ENCODE measurements at places on chromosomes 3 and 15.

DNA sequence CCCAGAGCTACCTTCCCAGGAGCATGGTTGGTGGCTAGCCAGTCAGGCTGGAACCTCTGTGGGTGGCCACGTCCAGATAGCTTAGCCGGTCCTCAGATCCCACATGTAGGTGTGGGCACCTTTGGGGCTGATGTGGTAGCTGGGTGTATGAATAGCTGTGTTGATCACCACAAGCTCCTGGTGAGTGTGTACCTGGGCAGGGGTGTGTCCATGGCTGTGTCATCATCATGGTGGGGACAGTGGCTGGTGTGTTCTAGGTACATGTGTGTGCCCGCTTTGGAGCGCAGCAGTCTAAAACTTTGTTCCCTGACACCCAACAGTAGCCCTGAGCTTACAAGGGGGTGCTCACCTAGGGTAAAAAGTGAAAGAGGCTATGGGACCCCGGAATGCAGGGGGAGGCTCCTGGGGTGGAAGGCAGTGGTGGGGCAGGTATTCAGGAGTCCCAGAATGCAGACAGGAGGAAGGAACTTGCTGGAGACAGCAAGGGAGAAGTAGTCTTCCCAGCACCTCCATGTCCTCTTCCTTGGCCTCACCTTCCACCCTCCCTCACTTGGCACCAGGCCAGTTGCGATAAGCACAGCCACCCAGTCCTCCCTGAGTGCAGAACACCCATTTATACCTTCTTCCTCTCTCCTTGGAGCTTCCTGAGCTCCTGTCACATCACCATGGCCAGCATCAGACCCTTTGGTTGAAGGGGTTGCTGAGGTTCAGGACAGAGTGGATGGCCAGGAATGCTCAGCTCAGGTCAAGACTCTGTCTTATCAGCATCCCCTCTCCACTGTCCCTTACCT is 1.2 kb downstream of the CISH start:
- H3K27ac ChIP-seq, result peak overlapping the region; percentile 91
- peak; percentile 84 for DNase-seq
- peaks cover 35% of the 10 kb centered on the region for H3K36me3 ChIP-seq
- no peaks in the 10 kb centered on the region for H3K27me3 ChIP-seq

- no peak overlapping the region for H3K4me3 ChIP-seq
- H3K36me3 ChIP-seq, result no peaks in the 10 kb centered on the region
- no peaks in the 10 kb centered on the region for H3K4me1 ChIP-seq
- DNase-seq, result no peak
- no peak overlapping the region for H3K27ac ChIP-seq
Observed at GRCh38 chr3:56833022-56833421, 31.3 kb upstream of the ARHGEF3 start.

DNA sequence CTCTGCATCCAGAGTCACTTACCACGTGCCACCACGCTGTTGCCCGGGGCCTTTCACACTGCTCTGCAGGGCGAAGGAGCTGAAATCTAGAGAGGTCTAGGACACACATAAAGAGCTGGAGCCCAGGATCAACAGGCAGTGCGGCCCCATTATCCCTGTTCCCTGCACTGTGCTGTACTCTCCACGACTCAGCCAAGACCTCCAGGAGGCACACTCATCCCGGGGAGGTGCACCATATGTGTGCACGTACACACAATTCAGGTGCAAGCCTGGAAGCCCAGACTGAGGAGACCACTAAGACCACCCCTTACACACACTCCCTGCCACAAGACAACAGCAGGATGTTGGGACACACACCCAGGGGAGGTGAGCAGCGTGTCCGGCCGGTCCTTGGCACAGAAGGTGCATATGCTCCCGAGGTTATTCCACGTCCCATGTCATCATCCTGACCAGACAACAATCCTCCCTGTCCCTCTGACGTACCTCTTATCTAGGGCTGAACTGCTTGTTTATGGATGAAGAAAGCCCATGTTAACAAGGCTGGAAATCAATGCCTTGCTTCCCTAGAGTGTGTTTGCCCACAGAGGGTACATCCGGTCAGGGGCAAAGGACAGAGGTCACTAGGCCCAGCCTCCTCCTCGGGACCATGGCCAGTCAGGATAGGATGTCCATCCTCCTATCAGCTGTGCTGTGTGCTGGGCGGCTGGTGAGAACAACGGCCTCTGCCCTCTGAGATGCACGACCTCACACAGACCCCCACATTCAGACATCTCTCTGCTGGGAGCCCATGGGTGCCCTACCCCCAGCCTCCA is 16.1 kb downstream of the KLF15 start:
- peaks cover 3% of the 10 kb centered on the region for H3K4me1 ChIP-seq
- no peak overlapping the region for H3K4me3 ChIP-seq
- H3K27me3 ChIP-seq, result no peaks in the 10 kb centered on the region
- no peak overlapping the region for H3K27ac ChIP-seq
- peak; percentile 41 for DNase-seq
- peaks cover 7% of the 10 kb centered on the region for H3K36me3 ChIP-seq

DNA sequence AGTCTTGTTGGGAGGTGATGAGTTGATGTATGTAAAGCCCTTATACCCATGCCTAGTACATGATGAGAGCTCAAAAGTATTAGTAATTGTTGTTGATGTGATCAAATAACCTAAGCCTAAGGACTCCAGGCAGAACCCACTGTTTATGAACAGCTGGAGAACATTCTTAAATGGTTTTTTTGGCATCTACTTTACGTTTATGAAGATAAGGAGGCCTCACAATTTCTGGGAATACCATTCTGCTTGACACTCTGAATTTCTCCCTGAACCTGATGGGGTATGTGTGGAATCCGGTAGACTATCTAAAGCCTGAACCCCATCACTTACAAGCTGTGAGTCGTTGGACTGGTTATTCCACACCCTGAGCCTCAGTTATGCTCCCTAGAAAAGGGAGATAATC is 244.6 kb upstream of the WNT5A start:
- no peak for DNase-seq
- H3K4me1 ChIP-seq, result no peaks in the 10 kb centered on the region
- no peaks in the 10 kb centered on the region for H3K36me3 ChIP-seq
- no peaks in the 10 kb centered on the region for H3K27me3 ChIP-seq

DNA sequence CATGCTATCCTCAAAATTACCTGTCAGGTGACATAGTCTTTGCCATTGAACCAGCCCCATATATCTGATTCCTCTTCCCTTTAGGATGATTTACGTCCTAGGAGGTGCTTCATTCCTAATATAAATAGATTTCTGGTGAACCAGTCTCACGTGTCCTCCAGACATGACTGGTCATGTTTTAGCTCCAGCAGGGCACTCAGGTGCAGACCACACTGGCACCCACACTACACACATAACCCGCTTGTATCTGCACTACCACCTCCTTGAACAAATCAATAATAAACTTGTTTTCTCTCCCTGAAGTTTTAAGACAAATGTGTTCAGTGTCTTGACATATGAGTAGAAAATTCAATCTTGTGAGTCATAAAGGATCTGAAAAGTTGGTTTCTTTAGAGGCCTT is 155.5 kb downstream of the GOLIM4 start:
- no peak for DNase-seq
- no peak overlapping the region for H3K27ac ChIP-seq
- H3K27me3 ChIP-seq, result no peaks in the 10 kb centered on the region
- no peaks in the 10 kb centered on the region for H3K4me1 ChIP-seq

DNA sequence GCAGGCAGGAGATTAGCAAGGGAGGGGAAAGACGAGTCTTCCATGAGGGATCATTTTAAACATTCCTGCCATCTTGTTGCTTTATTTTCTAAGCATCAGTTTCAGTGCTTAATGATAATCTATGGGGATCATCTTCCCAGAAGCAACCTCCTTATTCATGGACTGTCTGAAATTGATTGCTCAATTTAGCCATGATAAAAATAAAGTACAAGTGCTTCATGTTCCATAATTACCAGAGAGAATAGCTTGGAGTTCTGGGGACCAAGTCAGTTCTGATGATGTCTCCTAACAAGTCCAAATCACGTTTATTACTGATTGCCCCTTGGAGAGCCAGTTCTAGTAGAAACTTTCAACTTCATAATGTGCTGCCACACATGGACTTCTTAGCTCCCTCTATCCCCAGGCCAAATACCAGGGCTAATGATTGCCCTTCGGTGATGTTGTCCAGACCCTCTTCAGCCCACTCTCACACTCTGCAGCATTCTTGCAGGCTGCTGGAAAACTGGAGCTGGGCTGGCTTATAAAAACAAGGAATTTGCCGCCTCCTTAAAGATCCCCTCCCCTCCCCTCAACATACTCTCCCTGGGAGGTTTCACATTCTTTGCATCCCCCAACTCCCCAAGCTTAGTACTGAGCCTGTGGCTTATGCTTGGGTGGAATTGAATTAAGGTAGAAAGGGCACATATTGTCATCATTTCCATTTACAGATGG is 222.1 kb upstream of the ADAMTS9 start:
- DNase-seq, result no peak
- H3K36me3 ChIP-seq, result no peaks in the 10 kb centered on the region
- H3K4me3 ChIP-seq, result no peak overlapping the region

- no peaks in the 10 kb centered on the region for H3K4me1 ChIP-seq
- no peaks in the 10 kb centered on the region for H3K36me3 ChIP-seq
- peak; percentile 84 for DNase-seq
- no peaks in the 10 kb centered on the region for H3K27me3 ChIP-seq
- no peak overlapping the region for H3K27ac ChIP-seq
Observed at GRCh38 chr15:41862515-41863116, 24.0 kb downstream of the PLA2G4B start.

GRCh38 chr3:49104052-49104426 is 518 bp downstream of the QARS1 start:
- H3K4me1 ChIP-seq, result peaks cover 21% of the 10 kb centered on the region
- H3K36me3 ChIP-seq, result peaks cover 61% of the 10 kb centered on the region
- H3K27ac ChIP-seq, result peak overlapping the region; percentile 93
- DNase-seq, result no peak

- H3K4me3 ChIP-seq, result no peak overlapping the region
- no peaks in the 10 kb centered on the region for H3K27me3 ChIP-seq
- no peaks in the 10 kb centered on the region for H3K4me1 ChIP-seq
- no peak for DNase-seq
- H3K27ac ChIP-seq, result no peak overlapping the region
Observed at GRCh38 chr3:7397097-7397496, 536.2 kb downstream of the GRM7 start.

GRCh38 chr3:194832346-194833104 is 146.8 kb downstream of the FAM43A start:
- no peak overlapping the region for H3K4me3 ChIP-seq
- no peaks in the 10 kb centered on the region for H3K27me3 ChIP-seq
- no peaks in the 10 kb centered on the region for H3K4me1 ChIP-seq
